Stimulated activated CD8-positive, alpha-beta memory T cell treated with anti-CD3 and anti-CD28 coated beads, Interleukin-15, amount 100 ng/mL, for 4 hours (primary cell): ENCODE measurements at places on chromosomes 4 and X.

DNA sequence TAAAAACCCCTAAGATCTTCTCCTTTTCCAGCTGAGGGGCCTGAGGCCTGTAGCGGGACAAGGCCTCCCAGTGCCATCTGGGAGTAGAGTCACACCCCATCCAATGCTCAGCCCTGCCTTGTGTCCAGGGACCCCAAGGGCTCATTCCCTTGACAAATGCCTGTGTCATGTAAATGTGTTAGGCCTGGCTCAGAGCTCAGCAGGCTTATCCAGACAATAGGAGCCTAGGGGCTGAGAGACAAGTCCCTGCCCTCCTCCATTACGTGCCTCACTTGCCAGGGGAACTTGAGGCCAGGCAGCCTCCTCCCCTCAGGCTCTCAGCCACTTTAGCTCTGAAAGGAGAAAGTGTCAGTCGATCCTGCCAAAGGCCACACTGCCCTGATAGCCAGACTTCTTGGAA is 166.8 kb upstream of the MAMLD1 start:
- DNase-seq = no peak

GRCh38 chr4:163395055-163395454 is 51.4 kb downstream of the NPY5R start:
- DNase-seq = no peak

DNA sequence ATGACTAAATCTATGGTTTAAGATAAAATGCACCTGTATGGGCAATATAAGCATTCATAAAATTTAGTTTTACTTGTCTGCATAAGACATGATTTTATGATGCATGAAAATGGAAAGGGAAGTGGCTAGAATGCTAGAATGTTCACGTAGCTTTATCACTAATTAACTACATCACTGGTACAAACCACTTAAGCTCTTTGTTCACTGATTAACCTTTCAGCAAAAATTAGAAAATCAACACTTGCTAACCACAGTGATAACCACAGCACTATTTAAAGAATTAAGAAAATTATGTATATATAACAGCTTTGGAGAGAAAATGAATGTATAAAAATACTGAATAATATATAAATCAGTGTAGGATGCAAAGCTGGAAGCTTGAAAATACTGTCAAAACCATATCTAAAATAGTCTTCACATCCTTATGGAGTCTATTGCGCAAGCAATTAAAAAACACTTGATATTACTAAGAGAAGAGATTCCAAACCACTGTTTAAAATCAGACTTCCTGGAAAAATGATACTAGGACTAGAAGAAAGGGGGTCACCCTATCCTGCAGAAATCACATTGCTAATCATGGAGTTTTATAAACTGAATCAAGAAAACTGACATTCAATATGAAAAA is 51.9 kb downstream of the EFHC2 start:
- no peak for DNase-seq

- DNase-seq = no peak
Measured at GRCh38 chr4:37684154-37684553, 2.0 kb downstream of the RELL1 start.

- DNase-seq = no peak
Measured at GRCh38 chrX:105869701-105870100, 47.4 kb downstream of the NRK start.

- DNase-seq = no peak
Measured at GRCh38 chrX:40179283-40179682, 81.5 kb upstream of the BCOR start.

DNA sequence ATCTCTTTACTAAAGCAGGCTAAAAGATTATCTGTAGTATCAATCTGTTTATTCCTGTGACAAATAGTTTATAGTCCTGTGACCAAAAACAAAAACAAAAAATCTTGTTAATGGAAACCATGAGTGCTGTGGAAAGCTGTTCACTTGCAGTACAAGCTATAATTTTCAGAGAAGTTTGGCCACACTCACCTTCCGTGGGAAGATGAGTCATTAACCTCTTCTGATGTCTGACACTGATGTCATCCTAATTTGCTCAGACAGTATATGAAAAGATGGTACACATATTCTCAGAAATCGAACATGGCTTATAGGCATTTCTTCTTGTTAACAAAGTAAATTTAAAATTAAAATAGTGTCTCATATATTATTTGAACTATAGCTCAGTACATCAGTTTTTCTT is 19.9 kb upstream of the ENPP6 start:
- no peak for DNase-seq

DNA sequence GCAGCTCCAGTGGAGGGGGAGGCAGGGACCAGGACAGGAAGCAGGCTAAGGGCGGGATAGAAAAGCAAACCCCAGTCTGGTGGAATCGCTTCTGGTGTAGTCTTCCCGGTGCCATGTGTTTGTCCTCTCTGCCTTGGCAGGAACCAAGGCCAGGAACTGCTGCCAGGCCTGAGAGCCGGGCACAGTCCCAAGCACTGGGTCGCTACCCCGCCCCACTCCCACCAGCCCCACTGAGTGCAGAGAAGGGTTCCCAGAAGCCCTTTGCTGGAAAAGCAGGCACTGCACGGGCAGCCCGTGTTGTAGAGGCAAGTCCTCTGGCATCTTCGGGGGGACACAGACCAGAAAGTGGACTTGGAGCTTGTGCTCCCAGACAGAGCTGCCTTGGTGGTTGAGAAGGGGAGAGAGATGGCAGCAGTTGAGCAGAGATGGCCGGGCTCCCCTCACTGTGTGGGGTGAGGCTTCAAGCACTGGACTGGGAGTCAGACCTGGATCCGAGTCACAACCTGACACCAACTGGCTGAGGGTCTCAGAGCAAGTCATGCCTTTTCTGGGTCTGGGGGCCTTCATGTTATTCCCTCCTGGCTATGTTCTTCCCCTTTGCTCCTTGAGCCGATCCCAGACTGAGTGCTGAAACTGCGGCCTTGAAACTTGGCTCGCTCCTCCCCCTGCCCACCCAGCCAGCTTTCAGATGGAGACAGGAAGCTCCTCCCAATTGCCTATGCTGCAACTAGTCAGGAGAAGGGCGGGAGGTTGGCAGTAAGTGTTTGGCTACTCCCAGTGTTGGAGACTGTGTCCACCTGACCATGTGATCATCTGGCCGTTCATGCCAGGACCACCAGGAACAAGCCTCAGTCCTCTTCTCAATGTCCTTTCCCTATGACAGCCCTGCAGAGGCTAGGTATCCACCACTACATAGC is 59.7 kb upstream of the MTM1 start:
- DNase-seq = no peak
